ENCODE measurements at places on chromosomes 16 and 17.
A peak's percentile ranks its signal among the peaks of the same experiment; 100 is the strongest.

GRCh38 chr17:82890339-82890730 is 50.5 kb upstream of the ZNF750 start:
- H3K4me1 ChIP-seq = peaks cover 35% of the 10 kb centered on the region
- H3K36me3 ChIP-seq = no peaks in the 10 kb centered on the region
- H3K4me3 ChIP-seq = no peak overlapping the region
- no peak overlapping the region for H3K27ac ChIP-seq

GRCh38 chr17:78214016-78214705 is at the start of gene BIRC5:
Gene BIRC5 (plus strand): TSS chr17:78214253. CDS start chr17:78214317, 64 bp downstream.
- H3K36me3 ChIP-seq = no peaks in the 10 kb centered on the region
- no peak within 1 kb of the TSS for H3K4me3 ChIP-seq
- peak; percentile 87 for DNase-seq
- H3K27me3 ChIP-seq = no peaks in the 10 kb centered on the region
- peaks cover 8% of the 10 kb centered on the region for H3K4me1 ChIP-seq

DNA sequence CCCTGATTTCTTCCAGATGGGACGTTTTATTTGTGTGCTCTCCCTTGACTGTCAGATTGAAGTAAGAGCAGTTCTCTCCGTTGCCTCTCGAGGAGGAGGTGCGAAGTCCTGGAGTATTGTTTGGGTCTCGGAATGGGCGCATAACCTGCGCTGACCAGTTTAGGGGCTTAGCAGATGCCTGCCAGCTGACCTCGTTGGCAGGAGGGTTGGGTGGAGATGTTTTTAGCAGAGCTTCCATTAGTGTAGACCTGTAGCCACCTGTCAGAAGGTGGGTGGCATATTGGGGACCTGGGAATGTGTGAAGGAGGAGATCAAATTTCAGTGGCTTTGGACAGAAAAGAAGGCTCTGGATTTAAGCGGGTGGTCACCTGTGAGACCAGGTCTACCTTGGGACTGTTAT is 3.6 kb downstream of the RASD1 start:
- no peak overlapping the region for H3K27ac ChIP-seq
- H3K36me3 ChIP-seq = peaks cover 14% of the 10 kb centered on the region
- DNase-seq = no peak
- H3K4me3 ChIP-seq = no peak overlapping the region
- peaks cover 19% of the 10 kb centered on the region for H3K4me1 ChIP-seq
- H3K27me3 ChIP-seq = no peaks in the 10 kb centered on the region

DNA sequence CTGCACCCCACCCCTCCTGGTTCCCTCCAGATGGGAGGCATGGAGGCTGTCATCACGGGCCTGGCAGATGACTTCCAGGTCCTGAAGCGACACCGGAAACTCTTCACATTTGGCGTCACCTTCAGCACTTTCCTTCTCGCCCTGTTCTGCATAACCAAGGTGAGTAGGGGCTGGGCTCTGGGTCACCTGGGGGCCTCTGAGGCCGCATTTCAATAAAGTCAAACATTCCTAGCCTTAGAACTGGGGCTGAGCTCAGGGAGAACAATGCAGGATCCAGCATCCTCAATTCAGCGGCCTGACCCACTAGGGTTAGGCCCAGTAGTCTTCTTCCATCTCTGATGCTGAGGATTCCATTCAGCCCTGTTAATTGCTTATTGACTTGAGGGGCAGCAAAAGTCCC is 42.1 kb downstream of the SLC6A2 start:
- H3K27ac ChIP-seq = no peak overlapping the region
- no peaks in the 10 kb centered on the region for H3K4me1 ChIP-seq
- no peak overlapping the region for H3K4me3 ChIP-seq
- H3K36me3 ChIP-seq = no peaks in the 10 kb centered on the region
- H3K27me3 ChIP-seq = no peaks in the 10 kb centered on the region
- DNase-seq = no peak

DNA sequence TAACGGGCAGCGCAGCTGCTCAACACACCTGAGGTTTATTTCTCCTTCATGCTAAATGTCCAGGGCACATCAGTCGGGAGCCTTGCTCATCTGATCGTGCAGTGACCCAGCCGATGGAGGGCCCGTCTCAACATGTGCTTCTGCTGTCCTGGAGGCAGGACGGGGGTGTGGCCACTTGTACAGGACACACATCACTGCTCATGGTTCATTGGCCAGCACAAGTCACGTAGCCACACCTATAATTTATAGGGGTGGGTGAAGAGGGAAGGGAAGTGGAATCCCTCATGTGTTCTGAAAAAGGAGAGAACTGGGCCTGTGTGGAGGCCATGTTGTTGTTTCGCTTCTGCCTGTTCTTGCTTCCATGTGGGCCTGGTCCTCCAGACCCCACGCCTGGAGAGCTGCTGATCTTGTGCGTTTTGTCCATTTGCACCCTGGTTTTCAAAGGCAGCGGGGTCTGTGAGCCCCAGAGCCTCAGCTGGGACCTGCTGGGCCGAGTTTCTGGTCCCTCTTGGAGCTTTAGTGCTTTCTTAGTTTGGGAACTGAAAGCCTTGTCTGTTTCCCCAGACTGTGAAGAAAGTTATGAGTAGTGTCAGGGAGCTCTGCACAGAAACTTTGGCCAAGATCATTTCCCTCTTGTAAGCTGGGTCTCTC is 60.5 kb downstream of the CMIP start:
- no peak overlapping the region for H3K4me3 ChIP-seq
- H3K27ac ChIP-seq = no peak overlapping the region
- DNase-seq = no peak
- H3K27me3 ChIP-seq = no peaks in the 10 kb centered on the region

- DNase-seq = no peak
- H3K27me3 ChIP-seq = no peaks in the 10 kb centered on the region
- no peaks in the 10 kb centered on the region for H3K36me3 ChIP-seq
- no peak overlapping the region for H3K27ac ChIP-seq
- peaks cover 8% of the 10 kb centered on the region for H3K4me1 ChIP-seq
These were observed 38.9 kb upstream of the CMIP start for GRCh38 chr16:81405702-81406113.

DNA sequence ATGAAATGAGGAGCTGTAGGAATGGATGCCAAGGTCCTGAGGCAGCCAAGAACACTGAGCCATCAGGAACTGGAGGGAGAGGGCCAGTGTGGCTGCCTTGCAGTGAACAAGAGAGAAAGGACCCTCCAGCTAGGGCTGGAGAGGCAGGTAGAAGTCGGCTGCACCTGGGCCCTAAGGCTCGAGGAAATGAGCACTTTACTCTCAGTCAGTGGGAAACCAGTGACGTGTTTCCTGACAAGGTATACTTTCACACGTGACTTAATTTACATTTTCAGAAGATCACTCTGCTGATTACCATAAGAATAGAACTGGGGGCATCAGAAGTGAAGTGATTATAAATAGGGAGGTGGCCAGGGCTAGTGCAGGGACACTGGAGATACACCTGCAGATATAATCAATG is 115.2 kb downstream of the C17orf67 start:
- no peak for DNase-seq
- no peaks in the 10 kb centered on the region for H3K27me3 ChIP-seq
- H3K27ac ChIP-seq = no peak overlapping the region
- no peaks in the 10 kb centered on the region for H3K36me3 ChIP-seq
